ENCODE measurements at places on chromosomes 3 and 15.

- no peak for DNase-seq
Observed at GRCh38 chr3:134606033-134607025, 44.5 kb downstream of the KY start.

DNA sequence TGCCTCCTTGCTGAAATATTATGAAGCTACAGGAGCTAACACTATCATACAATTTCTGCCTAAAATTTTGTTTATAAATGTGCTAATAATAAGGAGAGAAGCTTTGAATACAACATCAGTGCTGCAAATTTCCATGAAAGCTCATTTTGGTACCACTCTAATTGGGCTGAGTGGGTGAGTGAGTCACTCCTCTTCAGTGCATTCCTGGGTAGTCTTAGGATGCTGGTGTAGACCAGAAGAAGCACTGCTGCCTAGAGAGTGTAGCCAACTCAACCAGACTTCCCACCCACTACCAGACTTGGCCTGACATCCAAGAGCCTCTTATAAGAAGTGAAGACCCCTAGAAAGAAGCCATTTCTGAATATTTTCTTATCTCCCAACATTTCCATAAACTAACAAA lies 32.5 kb upstream of the CCDC54 start:
- DNase-seq, result no peak

GRCh38 chr3:46549408-46549904 lies 16.6 kb downstream of the LRRC2 start:
- DNase-seq, result no peak

GRCh38 chr15:33960549-33960935 lies 7.8 kb upstream of the CHRM5 start:
- DNase-seq, result no peak

DNA sequence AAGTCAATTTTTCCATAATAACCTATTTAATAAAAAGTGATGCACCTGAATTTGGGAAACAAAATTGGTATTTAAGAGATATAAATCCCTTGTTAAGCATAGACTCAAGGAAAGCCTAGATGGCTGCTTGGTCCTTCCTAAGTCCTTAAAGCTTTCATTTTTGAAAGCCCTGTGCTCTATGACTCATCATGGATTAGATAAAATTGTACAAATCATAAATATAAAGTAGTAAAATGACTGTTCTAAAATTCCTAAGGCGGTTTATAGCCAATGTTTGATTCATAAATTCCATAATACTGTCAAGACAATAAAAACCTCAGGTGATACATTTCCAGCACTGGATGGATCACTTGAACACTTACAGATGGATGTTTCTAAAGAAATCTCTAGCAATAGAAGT lies 730.8 kb upstream of the EPHA6 start:
- DNase-seq, result no peak

GRCh38 chr3:141878817-141879216 lies 2.4 kb downstream of the ATP1B3 start:
- DNase-seq, result no peak

DNA sequence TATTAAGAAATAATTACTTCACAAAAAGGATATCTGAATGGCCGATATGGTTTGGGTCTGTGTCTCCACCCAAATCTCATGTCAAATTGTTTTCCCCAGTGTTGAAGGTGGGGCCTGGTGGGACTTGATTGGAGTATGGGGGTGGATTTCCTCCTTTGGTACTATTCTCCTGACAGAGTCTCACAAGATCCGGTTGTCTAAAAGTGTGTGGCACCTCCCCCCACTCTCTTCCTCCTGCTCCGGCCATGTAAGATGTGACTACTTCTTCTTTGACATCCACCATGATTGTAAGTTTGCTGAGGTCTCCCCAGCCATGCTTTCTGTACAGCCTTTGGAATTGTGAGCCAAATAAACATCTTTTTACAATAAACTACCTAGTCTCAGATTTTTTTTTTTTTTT lies 34.5 kb downstream of the ZBTB11 start:
- DNase-seq, result no peak

GRCh38 chr3:114351123-114351821 lies 57.4 kb downstream of the TIGIT start:
- no peak for DNase-seq

GRCh38 chr3:145333931-145334330 lies 827.1 kb downstream of the PLOD2 start:
- DNase-seq, result no peak

GRCh38 chr3:183202004-183202722 lies 39.6 kb upstream of the LAMP3 start:
- no peak for DNase-seq

- DNase-seq, result no peak
Observed at GRCh38 chr3:122621112-122621511, 43.7 kb downstream of the PARP15 start.

DNA sequence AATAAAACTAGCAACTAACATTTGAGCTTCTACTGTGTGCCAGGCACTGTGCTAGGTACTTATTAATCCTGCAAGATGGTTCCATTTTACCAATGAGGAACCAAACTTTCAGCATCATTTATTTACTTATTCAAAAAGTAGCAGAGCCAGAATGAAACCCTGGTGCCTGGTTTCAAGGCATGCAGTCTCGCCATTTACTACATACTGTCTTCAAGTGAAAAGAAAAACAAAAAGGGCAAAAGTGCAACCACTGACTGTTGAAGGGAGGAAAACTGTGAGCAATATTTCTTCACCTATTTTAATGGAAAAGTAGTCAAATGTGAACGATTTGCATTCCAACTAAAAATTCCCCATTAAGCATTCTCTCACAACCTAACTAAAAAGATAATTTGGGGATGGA lies 8.7 kb downstream of the DCUN1D1 start:
- no peak for DNase-seq

DNA sequence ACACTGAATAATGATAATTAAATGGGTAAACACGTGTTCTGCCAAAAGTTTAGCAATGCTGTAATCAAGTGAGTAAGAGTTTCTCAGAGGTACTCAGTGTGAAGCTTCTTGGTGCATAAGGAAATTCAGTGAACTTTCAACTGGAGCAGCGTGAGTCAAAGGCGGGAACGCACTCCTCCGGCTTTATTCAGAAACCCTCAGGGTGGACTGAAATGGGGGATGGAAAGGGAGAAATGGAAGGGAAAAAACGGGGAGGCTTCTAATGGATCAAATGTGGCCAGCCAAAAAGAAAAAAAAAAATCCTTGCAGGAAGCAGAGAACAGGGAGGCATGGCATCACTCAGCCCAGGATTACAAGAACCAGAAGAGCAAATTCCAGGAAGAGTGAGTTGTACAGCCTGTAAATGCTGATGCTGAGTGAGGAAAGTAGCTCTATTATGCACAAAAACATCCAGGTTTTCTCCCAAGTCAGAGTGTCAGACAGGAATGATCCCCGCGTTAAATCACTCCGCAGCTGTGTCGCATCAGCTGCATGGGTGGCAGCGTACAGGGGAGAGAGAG lies 85.3 kb downstream of the ASB7 start:
- DNase-seq, result no peak

DNA sequence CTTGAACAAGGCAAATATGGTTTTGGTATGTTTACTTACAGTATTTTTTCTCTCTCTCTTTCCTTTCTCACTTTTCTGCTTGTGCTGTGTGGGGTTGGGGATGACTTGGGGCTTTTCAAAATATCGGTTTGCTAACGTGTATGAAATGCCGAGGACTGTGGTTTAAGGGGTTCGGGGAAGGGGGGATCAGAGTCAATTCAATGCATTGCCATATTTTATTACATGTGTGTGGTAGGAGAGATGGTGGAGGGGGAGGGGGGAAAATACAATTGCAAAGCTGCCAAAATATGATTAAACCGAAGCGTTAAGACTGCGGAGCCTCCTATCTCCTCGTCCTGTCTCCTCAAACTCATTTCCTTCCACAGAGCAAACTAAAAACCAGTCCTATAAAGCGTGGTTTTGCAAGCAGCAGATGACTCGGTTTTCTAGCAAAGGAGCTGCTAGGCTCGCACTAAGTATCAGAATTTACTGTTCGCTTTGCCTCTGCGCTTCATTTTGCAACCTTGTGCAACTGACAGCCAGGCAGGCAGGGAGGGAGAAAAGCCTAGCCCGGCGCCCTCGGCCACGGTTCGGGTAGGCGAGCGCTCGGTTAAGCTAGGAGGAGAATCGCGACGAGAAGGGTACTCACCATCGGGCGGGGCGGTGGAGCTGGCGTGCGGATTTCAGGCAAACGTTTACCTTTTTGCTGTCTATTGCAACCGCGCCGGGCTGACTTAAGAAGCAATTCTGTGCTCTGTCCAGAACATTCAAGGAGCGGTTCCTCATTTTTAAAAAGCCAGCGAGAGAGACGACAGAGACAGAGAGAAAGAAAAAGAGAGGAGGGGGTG lies 4.0 kb upstream of the NR2F2 start:
- no peak for DNase-seq

DNA sequence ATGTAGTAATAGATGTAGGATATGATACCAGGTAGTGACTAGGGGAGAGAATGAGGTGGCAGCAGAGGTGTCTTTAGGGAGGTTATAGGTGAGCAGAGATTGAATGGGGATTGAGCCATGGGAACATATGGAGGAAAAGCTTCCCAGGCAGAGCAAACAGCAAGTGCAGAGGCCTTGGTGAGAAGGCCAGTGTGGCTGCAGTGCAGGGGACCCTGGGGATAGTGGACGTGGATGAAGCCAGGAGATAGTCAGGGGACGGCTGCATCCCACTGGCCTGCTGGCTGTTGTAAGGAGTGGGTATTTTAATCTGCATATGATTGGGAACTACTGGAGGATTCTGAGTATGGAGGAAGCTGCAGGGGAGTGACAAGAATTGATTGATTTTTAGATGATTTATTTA lies 62.7 kb upstream of the TRAK1 start:
- no peak for DNase-seq
